ENCODE measurements at places on chromosomes 16 and 17.

DNA sequence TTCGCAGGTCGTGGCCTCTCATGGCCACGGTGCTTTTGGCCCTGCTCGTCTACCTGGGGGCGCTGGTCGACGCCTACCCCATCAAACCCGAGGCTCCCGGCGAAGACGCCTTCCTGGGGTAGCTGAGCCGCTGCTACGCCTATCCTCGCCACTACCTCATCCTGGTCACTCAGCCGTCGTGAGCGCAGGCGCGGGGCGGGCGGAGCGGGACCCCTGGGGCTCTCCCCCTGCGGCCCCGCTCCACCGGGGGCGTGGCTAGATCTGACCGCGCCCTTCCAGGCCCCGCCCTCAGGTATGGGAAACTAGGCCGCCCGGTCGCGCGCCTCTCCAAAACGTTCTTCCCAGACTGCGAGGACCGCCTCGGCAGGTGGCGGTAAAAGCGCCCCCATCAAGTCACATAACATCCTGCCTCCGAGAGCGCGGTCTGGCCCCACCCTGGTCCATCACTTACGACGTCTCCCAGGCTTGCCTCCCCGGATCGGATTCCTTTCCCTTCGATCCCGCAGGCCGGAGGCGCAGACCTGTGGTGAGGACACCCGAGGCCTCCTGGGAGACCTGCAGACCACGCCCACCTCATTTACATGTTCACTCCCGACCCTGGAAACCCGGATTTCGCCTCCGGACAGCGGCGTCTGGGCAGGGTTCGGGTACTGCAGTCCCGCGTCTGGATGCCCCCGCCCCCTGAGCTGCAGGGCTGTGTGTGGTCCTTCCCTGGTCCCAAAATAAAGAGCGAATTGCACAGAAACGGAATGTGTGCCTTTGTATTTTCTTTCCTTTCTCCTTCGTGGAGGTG lies 91.5 kb upstream of the TMEM97 start:
- no peak for DNase-seq

DNA sequence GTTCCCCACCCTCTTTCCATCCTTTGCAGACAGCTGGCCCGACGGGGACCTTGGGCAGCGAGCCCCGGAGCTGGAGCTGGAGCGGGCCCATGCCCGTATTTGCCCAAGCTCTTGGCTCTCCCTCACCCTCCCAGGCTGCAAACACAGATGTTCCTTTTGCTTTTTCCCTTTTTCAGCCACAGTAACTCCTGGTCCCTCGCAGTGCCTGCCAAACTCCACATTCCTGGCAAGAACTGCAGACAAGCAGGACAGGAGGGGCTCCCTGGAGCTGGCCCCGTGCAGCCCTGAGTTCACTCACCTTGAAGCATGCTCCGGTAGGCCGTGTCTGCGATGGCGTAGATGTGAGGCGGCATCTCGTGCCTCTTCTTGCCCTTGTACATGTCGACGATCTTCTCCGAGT lies 33.9 kb downstream of the MYH11 start:
- no peak for DNase-seq

GRCh38 chr16:2296661-2297505 lies 29.0 kb upstream of the RNPS1 start:
- DNase-seq: peak; percentile 24

GRCh38 chr17:27461192-27461859 lies 5.1 kb downstream of the KSR1 start:
- no peak for DNase-seq

GRCh38 chr16:68992521-68992920 lies 112.9 kb upstream of the HAS3 start:
- DNase-seq: peak; percentile 64

DNA sequence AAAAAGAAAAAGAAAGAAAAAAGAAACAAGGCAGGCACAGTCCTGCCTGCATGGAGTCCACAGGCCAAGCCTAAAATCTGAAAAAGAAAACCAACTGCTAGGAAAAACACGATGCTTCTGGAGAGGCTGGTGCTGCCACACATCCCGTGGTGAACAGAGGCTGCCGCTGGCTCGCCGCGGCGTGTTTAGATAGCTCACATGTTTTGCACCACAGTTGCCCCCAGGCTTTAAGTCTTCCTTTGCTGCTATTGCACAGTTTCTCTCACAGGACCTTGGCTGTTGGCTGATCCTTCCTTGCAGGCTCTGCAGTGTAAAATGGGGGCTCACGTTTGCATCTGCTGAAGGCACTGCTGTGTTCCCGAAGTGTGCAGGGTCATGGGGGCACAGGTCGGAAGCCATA lies 8.6 kb downstream of the SLC6A4 start:
- no peak for DNase-seq

GRCh38 chr17:82493226-82493781 lies 26.2 kb upstream of the FOXK2 start:
- no peak for DNase-seq

DNA sequence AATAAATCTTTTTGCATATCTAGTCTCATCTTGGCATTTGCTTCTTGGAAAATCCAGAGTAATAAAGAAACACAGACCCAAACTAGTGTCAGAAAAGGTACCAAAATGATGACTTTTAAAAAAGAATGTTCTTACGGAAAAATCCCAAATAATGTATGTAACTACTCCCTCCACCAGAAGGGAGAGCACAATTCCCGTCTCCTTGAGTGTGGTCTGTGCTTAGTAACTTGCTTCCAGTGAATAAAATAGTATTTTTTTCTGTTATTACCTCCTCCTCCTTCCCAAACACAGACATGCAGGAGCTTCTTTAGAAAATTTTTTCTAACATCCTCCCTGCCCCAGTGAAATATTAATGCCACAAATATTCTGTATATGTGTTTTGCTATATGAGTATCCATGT lies 358.1 kb downstream of the ZFHX3 start:
- DNase-seq: peak; percentile 25

DNA sequence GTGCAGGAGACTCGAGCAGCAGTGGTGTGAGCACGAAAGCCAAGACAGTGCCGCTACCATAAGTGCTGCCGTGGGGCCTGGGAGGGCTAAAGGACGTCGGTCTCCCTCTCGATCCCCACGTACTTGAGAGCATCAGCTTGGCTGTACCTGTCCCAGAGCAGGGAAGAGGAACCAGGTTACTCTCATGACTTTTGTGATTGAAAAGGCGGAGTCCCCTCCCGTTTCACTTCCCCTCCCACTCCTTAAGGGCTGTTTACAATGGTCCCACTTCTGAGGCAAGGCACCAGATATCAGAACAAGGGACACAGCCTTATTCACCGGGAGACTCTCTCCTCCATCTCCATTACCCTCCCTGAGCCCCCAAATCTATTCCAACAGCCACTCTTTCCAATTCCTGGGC lies 20.1 kb downstream of the CNTNAP1 start:
- no peak for DNase-seq

DNA sequence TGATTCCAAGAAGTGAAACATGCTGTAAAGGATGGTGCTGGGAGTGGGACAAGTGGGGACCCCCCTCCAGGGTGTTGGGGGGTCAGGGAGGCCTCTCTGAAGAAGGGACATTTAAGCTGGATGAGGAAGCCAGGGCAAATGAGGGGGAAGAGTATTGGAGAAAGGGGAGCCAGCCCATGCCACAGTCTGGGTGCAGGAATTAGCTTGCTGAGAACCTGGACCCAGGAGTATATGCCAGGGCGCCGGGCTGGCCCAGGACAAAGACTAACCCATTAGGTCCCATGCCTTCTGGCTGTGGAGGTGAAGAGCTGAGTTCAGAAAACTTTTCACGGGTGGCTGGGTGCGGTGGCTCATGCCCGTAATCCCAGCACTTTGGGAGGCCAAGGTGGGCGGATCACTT lies 45.6 kb upstream of the PIK3R6 start:
- DNase-seq: no peak

GRCh38 chr16:85347213-85347591 lies 234.9 kb upstream of the CIBAR2 start:
- no peak for DNase-seq

GRCh38 chr17:2883544-2884213 lies 87.4 kb downstream of the RAP1GAP2 start:
- DNase-seq: peak; percentile 21

- no peak for DNase-seq
Observed at GRCh38 chr17:74181341-74181740, 22.1 kb upstream of the RPL38 start.

- DNase-seq: peak; percentile 81
Observed at GRCh38 chr17:48626245-48627117, at the start of gene HOXB9. Gene HOXB9, minus strand, starts transcription at chr17:48626358. Its CDS starts 89 bp downstream, at chr17:48626269.
